ENCODE measurements at places on chromosomes 2 and 18.

GRCh38 chr2:190060626-190061025 lies 1.9 kb downstream of the MSTN start:
- DNase-seq: no peak

DNA sequence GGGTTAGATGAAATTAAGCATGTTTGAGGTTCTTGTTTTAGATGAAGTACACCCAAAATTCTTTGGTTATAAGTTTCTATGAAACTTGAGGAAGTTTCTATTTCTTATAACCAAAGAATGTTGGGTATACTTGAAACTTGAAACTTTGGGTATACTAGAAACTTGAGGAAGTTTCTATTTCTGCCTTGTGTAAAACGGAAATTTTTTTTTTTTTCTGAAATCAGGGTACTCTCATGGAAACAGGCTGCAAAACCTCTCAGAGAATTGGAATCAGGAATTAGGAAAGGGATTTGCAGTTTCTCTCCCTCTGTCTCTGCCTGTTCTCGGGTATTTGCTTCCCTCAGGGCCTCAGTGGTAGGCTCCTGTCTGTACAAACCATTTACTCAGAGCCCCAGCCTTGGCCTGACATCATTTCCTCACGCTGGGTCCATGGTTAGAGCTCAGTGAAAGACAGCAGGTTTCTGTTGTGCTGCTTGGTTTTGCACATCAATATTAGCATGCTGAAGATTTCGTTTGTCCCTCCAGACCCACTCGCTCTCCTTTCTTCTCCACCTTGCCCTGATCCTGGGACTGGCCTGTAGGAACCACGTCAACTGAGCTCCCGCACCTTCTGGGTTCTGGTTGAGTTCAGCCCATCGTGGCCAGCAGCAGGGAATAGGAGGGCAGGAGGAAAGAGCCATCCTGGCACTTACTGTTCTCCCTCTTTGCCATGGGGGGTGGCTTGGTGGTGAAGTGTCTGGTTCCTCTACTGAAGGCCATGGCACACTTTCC lies 106.4 kb downstream of the POLR1A start:
- no peak for DNase-seq

- DNase-seq: no peak
Observed at GRCh38 chr2:24774373-24774772, 18.8 kb downstream of the PTRHD1 start.

GRCh38 chr2:44778221-44778654 lies 163.3 kb upstream of the SIX3 start:
- no peak for DNase-seq

GRCh38 chr2:119694470-119694844 lies 15.5 kb downstream of the TMEM177 start:
- DNase-seq: no peak

DNA sequence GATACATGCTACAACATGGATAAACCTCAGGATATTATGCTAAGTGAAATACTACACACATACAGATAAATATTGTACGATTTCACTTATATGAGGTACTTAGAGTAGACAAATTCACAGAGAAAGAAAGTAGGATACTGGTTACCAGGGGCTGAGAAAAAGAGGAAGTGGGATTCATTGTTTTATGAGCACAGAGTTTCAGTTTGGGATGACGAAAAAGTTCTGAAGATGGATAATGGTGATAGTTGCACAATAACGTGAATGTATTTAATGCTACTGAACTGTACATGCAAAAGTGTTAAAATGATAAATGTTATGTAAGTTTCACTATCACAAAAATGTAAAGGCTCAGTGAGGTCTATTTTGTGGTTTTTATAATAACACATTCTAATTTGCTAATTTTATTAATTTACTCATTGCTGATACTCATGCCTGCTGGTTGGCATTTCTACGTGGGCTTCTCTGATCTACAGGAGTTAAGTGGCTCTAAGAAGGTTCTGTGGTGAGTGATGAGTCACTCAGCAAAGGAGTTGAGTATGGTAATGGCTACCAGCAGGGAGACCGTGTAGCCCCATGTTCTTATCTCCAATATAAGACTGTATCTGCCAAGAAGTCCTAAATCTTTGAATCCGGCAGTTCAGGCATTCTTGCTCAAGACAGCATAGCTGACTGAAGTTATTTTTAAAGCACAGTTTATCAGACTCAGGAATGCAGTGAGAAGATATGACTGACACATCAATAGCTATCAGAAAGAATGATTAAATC lies 41.1 kb downstream of the UPP2 start:
- DNase-seq: no peak

- DNase-seq: no peak
Observed at GRCh38 chr2:194289712-194290346, 1367.2 kb upstream of the SLC39A10 start.

- no peak for DNase-seq
Observed at GRCh38 chr2:129296806-129297205, 682.7 kb upstream of the RAB6C start.

DNA sequence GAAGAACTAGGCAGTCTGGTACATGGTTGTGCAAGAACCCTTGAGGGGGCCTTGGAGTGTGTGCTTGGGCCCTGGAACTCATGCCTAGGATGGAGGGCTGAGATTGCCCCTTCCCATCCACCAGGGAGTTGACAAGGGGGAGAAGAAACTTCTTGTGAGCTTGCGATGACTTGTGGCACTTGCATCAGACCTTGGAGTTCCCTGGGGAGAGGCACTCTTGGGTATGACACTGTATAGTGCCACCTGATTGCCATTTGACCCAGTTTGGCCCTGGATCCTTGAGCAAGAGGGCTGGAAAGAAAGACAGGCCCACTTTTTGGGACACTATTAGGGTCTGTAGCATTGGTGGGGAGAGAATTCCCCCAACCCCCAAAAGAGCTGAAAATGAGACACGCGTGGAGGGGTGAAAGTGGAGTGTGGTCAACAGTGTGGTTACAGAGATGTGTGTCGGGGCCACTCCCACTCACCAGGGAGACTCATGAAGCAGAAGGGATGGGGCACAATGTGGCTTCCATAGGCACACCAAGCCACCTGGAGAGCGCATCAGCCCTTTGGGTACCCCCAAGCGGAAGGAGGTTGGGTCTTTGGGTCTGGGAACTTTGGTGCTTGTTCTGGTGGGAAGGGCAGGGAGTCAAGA lies 101.3 kb downstream of the MSH2 start:
- DNase-seq: no peak

DNA sequence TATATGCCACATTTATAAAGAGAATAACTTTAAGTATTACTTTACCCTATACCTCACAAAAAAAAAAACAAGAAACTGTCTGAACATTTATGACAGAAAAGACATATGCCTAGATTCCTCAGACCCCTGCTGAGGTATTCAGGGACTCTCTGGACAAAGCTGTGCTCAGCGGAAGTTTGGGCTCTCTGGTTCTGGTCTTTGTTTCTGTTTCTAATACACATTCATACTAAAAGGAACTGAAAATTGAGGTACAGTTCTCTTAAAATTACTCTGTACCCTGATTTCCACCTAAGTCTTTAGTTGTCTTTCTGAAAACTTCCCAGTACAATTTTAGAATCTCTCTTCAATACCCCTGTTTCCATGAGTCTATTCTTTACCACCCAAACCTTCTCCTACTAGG lies 160.3 kb downstream of the IKZF2 start:
- no peak for DNase-seq

- no peak for DNase-seq
Observed at GRCh38 chr2:11563784-11564666, 30.2 kb downstream of the GREB1 start.

Data from stimulated activated CD4-positive, alpha-beta T cell treated with anti-CD3 and anti-CD28 coated beads, Interleukin-1b, Interleukin-23, amount 100 ng/mL, for 24 hours (primary cell).